ENCODE measurements at places on chromosomes 2 and 18.
A peak's percentile ranks its signal among the peaks of the same experiment; 100 is the strongest.

DNA sequence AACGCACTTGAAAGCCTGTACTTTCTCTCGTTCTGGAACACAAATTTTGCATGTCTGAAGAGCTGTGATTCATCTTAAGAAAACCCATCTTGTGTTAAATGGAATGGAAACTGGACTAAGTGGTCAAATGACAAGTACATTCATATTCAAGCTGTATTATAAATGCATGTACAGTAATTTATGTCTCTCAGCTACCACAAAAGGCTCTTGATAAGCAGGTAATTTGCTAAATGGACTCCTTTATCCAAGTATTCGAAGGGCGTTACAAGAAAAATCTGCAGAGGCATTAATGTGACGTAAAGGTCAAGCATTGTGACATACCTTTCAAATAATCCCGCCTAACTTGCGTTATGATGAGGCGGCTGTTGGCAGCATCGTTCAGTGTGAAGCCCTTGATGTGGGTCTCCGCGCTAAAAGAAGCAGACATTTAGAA lies 66.6 kb downstream of the ABCG8 start:
- DNase-seq, result no peak

GRCh38 chr2:222545823-222546795 lies 109.8 kb downstream of the FARSB start:
- DNase-seq, result no peak

DNA sequence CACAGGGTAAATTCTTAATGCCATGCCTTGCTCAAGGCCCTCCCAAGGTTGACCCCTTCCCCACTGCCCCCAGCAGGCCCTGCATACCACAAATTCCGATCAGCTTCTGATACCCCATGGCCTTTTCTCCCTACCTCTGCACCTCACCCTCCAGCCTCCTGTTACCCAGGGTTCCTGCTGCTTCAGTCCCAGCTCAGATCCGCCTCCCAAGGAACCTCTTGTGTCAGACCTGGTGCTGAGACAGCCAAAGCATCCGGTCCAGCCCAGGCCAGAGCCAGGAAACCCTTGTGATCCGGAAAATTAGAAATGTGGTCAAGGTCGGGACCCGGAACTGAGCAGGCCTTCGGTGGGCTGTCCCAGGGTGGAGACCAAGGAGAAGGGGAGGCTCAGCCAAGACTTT lies 231.3 kb downstream of the BCL2 start:
- no peak for DNase-seq

DNA sequence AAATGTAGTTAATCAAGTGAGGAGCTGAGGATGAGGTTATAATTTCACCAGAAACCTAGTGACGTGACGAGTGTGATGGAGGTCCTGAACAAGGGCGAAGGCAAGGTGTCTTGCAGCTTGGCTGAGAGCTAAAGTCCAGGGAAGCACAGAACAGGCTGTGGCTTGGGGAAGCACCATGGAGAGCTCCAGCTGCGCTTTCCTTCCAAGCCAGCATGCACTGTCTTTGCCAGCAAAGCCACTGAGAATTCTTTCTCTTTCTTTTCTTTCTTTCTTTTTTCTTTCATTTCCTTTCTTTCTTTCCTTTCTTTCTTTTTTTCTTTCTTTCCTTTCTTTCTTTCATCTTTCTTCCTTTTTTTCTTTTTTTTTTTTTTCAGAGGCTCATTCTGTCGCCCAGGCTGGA lies 239.3 kb downstream of the FBXO15 start:
- DNase-seq, result peak; percentile 51

DNA sequence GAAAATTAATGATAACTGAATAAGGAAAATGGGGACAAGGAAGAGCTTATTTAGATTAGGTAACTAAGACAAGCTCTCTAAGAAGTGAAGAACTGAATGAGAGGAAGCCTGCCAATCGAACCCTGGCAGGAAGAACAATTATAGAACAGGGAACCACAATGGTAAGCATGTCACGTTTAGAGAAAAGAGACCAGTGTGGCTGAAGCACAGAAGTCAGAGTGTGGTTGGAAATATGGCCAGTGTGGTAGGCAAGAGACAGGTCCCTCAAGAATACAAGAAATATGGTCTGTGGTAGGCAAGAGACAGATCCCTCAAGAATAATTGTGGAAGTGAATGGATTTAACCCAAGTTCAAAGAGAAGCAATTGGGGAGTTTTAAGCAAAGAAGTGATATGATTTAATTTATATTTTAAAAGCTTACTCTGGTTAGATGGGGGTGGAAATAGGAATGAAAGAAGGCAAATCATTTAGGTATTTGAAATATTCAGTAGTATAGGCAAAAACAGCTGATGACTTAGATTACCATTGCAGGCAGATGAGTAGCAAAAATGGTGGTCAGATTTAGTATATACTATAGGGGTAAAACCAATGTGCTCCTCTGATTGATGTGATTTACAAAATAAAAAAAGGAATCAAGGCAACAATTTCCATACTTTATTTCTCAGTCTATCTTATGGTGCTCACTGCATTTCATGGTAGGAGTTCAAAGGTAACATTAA lies 38.8 kb upstream of the ERMN start:
- no peak for DNase-seq

DNA sequence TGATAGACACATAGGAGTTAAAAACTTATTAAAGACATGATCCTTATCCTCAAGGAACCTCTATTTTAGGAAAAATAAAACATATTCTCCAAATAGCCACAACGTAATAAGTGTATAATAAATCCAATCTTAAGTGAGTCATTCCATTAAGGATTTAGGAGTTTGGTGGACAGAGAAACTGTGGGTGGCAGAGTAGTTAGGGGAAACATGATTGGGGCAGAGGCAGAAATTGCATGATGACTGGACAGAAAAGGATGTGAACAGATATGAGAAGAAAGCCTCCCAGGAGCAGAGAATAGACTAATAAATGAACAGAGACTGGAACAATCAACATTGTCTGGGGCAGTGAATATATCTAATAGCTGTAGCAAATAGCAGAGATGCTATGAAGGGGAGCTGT lies 48.1 kb upstream of the SIGLEC15 start:
- DNase-seq, result no peak

DNA sequence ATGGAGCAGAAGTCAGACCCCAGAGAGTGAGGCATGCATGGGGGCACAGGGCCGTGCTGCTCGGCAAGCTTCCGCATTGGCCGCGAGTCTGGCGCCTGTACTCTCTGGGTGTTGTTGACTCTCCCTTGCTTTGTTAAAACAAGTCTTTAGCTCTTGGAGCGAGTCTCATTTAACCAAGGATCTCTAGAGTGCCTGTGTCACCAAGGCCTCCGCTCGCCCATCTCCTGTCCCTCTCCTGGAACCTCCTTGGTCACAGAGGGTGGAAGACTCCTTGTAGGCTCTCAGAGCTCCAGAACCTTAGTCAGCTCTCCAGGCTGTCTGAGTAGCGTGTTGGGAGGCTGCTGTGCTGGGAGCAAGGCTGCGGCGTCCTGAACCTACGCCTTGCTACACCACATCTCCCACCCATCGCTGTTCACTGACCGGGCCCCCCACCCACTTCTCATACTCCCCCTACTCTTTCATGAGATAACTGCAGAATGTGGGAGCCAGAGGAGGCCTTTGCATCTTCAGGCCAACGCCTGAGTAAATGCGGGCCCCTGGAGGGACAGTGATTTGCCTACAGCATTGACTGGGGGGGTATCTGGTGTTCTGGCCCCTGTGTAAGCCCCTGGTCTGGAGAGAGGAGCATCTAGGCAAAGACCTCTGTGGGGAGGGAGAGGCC lies 66.1 kb downstream of the CIB4 start:
- no peak for DNase-seq

DNA sequence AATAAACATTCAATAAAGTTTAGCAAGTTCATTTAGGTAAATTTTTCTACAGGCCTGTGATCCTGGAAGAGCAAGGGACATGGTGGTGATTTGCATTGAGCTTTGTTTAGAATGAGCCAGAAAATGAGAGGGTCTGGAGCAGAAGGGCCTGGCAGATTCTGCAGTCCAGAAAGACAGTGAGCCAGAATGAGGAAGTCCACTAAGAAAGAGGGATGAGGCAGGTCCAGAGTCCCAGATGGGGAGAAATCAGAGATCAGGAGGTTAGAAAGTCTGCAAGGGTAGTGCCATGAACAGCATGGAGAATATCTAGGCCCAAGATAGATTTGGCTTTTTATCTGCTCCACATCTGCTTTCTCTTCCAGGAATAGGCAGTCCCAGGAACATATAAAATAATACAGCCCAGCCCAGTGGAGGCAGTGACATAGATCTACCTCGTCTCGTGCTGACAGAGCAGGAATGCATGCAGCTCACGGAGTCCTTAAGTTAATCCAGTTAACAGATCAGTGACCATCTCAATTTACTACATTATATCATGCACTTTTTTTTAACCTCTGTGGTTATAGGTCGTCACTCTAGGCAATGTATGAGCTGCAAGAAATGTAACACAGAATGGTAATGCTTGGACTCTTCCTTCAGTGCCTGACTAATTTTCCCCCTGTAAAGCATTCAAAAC lies 429.0 kb downstream of the SUCLG1 start:
- DNase-seq, result no peak

- no peak for DNase-seq
These were observed 880.6 kb downstream of the TSN start for GRCh38 chr2:122636097-122636496.

- peak; percentile 38 for DNase-seq
These were observed 65.7 kb downstream of the RRM2 start for GRCh38 chr2:10188211-10188610.

- DNase-seq, result peak; percentile 43
These were observed 90.5 kb downstream of the NDUFA10 start for GRCh38 chr2:239934571-239935171.

DNA sequence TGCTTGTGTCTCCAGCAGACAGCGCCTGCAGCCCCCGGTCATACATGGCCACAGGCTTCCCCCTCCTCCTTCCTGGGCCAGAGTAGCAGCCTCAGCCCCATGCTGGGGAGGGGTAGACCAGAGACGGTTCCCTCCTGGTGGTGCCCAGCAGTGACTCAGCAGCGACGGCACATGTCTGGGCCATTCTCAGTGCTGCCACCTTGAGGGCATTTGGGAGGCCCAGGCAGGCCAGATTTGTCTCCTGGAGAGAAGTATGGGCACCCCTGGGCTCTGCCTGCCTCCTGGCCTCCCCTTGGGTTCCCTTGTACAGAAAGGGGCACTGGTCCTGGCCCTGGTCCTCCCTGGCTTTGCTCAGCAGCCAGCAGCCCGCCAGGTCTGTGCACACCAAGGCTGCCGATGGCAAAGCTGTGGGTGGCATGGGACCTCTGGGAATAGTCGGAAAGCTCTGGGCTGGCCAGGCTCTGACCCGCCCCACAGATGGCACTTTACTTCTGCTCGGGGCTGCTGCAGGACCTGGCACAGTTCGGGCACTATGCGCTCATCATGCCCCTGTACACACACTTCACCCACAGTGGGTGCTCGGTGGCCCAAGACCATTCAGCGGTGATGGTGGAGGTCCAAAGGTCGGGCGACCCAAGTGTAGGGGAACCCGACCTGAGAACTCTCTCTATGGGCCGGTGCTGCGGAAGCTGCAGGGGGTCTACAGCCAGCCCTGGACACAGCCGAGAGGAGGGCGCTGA lies 11.4 kb upstream of the ALPI start:
- no peak for DNase-seq

- DNase-seq, result no peak
These were observed 77.0 kb upstream of the TMEM200C start for GRCh38 chr18:5972298-5972697.

- peak; percentile 11 for DNase-seq
These were observed 568 bp downstream of the ARL5A start for GRCh38 chr2:151827564-151828142.

DNA sequence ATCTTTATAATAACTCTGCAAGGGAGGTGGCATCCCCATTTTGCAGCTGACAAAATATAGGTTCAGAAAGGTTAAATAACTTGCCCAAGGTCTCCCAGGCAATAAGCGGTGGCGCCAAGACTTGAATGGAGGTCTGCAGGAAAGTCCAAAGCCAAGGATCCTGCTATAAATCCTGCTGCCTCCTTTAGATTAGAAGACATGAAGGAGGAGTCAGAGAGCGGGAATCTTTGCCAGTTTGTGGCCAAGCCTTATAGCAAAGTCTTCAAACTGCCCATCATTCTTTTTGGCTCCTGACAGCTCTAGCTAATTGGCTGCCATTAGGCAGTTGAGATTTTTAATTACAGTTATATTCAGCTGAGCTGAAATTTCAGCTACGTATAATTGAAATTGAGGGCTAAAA lies 114.3 kb downstream of the C1D start:
- DNase-seq, result no peak

DNA sequence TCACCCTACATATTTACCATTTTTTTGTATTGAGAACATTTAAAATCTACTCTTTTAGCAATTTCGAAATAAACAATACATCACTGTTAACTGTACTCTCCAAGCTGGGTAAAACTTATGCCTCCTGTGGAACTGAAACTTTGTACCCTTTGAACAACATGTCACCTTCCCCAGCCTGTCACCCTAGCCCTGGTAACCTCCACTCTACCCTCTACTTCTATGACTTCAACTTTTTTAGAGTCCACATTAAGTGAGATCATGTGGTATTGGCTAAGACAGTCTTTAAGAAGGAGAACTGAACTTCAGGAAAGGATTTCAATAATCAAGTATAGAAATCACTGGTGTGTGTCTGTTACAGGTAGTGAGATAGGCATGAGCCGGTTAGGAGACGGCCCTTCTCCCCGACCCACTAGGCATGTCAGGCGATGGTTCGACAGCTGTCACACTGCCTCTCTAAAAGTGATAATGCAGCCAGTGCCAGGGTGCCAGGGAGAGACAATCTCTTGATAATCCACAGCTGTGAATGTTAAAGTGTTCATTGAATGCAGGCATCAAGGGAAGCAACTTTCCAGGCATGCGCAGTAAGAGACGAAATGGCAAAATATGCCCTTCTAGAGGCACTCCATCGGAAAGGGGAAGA lies 74.6 kb upstream of the RNF152 start:
- no peak for DNase-seq

- no peak for DNase-seq
These were observed 45.8 kb upstream of the SMIM21 start for GRCh38 chr18:75473316-75473715.

- DNase-seq, result no peak
These were observed 237.5 kb upstream of the SYT4 start for GRCh38 chr18:43514747-43515146.

GRCh38 chr2:182946958-182947369 lies 80.5 kb upstream of the FRZB start:
- no peak for DNase-seq

GRCh38 chr2:216792222-216793021 lies 67.4 kb downstream of the TNP1 start:
- no peak for DNase-seq

GRCh38 chr2:136377423-136378382 lies 259.8 kb upstream of the CXCR4 start:
- DNase-seq, result no peak

DNA sequence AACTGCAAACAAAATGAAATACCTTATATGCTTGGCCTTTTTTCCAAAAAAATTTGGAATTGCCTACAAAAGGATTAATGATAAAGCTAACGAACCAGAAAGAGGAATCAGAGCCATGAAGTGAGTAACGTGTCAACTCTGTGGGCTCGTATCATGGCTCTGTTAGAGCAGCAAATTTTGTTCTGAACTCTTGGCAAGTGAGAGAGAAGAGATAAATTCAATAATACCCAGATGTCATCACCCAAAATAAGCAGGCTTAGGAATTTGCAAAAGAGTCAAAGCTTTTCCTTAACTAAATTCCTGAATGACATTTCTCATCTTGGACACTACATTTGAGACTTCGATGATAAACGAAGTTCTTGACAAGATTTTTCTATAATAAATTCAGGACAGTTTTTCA lies 4.4 kb downstream of the TXNDC2 start:
- DNase-seq, result no peak

GRCh38 chr2:238336151-238336550 lies 15.8 kb downstream of the TRAF3IP1 start:
- DNase-seq, result no peak
